T-cell (primary cell): ENCODE measurements at places on chromosomes 7 and 10.

- no peak for DNase-seq
Measured at GRCh38 chr7:86411814-86412213, 231.9 kb upstream of the GRM3 start.

GRCh38 chr7:140967438-140967837 is 42.7 kb upstream of the BRAF start:
- no peak for DNase-seq

- DNase-seq: peak; percentile 41
Measured at GRCh38 chr10:101693978-101694673, 844 bp downstream of the FBXW4 start.

- DNase-seq: no peak
Measured at GRCh38 chr7:6154542-6155404, 117.7 kb downstream of the CYTH3 start.

- peak; percentile 20 for DNase-seq
Measured at GRCh38 chr7:24963218-24963617, 16.8 kb downstream of the OSBPL3 start.

DNA sequence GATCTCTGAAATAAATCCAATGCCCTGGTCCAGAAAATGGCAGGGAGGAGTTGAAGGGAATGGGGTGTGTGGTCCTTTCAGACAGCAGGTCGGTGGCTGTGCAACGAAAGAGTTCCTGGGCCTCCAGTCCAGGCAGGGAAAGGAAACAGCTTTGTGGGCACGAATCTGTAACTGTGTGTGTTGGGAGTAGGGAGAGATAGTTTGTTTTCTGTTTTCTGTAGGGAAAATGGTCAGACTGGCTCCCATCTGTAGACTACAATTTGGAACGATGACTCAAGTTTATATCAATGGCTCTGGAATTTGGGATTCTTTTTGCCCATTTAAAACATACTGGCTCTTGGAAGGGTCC is 2.6 kb upstream of the HOXA9 start:
- DNase-seq: no peak

DNA sequence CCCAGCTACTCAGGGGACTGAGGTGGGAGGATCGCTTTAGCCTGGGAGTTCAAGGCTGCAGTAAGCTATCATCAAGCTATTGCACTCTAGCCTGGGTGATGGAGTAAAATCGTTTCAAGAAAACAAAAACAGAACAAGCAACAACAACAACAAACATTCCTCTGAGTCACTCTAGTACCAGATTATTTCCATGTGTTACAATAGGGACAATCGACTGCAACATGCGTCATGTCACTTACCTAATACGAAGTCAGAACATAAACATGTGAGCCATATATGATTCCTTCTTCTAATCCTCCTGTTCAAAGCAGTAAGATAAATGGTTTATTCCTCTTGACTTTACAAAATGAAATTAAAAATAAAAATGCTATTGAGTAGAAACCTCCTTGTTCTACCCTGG is 57.3 kb downstream of the ZNF438 start:
- no peak for DNase-seq
